Right ventricle myocardium superior (tissue), 1 donor: ENCODE measurements at places on chromosomes 5 and 9.
A peak's percentile ranks its signal among the peaks of the same experiment; 100 is the strongest.

GRCh38 chr5:167245868-167246267 is 1045.6 kb upstream of the WWC1 start:
- no peak for DNase-seq

DNA sequence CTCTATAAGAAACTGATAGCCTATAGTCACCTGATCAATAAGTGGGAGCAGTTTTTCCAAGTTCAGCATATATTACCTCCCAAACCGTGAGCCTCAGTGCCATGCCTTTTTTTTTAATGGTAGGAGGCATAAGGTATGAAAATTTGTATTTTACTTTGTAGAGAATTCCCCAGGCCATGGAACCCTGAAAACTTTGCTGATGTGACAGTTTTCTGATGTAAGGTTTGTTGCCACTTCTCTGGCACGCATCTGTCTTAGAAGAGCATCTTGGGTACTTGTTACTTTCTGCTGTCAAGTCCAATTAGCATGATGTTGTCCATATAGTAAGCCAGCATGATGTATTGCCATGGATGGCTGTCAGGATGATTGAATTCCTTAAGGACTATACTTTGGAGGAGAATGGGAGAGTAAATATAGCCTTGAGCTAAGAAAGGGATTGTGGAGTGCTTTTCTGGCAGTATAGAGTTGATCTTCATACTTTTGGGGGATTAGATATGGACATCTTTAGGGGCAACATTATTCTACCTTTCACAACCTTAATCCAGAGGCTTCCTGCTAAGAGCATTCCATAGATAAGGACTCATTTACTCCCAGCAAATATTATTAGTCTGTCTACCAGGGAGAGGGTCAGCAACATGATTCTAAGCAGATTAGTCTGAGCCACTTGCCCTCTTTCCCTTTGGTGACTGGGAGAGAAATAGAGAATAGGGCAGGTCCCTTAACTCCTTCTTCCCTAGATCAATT is 389.6 kb downstream of the YTHDC2 start:
- no peak for DNase-seq

DNA sequence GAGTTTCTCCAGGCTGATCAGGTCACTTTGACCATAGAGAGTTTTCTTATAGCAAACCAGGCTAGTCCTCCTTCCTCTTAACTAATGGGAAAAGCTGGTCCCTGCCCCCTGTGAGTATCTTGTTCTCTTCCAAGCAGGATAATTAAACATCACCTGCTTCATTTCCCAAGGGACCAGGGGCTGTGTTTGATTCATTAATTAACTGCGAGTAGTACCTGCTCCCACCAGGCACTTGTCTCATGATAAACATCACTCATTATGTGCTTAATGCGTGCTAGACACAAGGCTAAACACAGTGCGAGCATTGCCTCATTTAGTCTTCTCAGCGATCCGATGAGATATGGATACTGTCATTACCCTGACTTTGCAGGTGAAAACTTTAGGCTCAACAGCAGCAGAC is 1.7 kb upstream of the FAM163B start:
- DNase-seq: no peak

- DNase-seq: no peak
Observed at GRCh38 chr5:150253416-150254208, 36.0 kb downstream of the CAMK2A start.

DNA sequence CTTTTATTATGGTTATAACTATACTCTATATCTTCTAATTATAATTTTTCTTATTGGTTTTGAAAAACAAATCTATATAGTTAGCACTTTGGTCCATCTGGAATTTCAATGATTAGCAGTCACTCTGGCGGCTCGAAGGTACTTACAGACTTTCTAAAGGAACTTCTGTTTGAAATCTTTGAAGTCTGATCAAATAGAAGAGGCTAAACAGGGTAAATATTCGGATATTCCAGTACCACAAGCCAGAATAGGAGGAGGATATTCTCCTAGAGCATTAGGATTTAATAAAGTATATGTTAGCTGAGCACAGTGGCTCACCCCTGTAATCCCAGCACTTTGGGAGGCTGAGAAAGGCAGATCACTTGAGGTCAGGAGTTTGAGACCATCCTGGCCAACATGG is 38.7 kb upstream of the HSD17B3 start:
- DNase-seq: no peak

DNA sequence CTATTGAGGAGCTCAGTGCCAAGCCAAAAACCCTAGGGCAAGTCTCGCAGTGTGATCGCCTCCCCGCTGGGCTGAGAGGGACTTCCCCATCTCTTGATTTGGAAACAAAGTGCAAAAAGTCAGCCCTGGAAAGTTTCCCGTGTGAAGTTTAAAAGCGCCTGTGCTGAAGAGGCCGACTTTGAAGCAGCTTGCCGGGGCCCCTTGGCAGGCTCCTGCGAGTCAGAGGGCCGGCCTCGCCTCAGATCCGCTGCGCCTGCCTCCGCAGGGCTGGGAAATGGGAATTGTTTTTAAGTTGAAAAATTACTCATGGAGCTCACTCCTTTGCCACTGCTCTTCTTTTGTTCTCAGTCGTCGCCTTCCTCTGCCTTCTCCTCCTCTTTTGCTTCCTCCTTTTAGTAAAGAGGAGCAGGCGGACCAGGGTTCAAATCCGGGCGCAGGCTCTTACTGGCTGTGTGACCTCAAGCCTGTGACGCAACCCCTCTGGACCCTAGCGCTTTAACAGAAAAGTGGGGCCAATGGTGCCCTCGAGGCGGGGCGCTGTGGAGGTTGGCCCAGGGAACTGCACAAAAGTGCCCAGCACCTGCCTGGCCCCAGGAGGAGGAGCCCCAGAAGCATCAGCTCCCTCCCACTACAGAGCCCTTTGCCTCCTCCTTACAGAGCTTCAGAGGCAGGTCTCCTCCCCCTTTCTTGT is 14.7 kb upstream of the LHX2 start:
- DNase-seq: peak; percentile 44

- no peak for DNase-seq
Observed at GRCh38 chr5:116291271-116291670, 206.4 kb downstream of the COMMD10 start.

DNA sequence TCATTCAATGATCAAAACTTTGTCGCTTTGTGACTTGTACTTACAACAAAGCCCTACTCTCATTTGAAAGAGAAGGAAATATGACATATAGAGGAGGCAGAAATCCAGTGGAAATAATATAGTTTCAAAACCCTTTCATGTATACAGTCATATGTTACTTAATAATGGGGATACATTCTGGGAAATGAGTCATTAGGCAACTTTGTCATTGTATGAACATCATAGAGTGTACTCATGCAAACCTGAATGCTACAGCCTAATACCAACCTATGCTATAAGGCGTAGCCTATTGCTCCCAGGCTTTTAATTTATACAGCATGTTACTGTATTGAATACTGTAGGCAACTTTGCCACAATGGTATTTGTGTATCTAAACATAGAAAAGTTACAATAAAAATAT is 69.0 kb upstream of the SMC2 start:
- DNase-seq: no peak

- DNase-seq: no peak
Observed at GRCh38 chr9:4102078-4102477, 197.8 kb downstream of the GLIS3 start.

- DNase-seq: no peak
Observed at GRCh38 chr9:9170439-9171134, 1371.0 kb upstream of the DMAC1 start.

DNA sequence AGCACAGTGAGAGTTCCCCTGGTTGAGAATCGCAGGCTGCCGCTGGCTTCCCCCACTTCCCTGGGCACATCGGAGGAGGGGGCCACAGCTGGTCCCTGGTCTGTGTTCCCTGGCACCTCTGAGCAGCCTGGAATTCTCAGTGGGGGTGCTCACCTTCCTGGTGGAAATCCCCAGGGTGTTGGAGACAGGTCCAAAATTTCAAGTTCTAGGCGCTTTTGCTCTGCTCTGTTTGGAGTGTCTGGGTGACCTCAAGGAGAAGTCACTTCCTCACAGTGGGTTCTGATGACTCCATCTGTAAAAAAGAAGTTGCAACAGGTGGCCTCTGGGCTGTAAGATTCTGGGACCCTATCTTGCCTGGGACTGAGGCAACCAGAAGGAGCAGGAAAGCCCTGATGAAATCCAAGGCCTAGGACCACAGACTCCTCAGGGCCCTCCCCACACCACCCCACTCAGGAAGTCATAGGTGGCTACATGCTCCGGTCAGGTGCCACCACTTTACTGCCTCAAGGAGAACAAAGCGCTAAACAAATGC is at the start of gene TRAF1:
Gene TRAF1, minus strand, starts transcription at position 400 of the 532 bp plus-strand sequence. CDS start 721 bp downstream, outside the sequence.
- DNase-seq: no peak

DNA sequence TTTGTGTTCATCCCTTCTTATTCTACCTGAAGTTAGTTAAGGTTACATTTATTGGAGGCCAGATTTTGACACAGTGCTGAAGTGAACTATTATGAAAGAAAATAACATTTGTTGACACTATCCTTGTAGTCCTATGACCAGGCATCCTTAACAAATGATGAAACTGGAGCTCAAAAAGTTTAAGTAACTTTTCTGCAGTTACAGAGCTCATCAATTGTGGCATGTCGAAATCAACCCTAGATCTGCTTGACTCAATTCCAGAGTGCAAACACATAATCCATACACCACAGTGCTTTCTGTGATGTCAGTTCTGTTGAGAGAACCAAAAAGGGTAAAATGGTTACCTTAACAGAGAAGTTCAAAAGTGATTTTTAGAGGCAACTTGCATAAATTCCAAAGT is 28.6 kb downstream of the KCNN2 start:
- no peak for DNase-seq

DNA sequence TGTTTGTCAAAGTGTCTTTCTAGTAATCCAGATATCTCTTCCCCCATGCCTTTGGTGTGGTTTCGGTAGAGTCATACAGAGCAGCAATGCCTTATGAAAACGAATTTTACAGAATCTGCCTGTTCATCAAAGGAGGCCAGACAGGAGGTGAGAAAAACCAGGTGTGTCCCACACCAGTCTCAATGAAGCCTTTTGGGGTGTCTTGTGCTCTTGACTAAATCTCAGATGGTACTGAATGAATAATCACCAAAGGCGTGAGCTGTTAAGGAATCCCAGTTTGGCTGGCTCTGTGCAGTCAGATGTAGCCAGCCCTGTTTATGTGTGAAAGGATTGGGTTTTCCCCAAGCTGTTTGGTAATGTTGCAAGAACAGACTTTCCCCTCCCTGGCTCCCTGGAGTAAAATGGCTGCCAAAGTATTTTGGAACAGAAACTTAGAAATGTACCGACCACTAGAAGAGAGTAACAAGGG is 70.8 kb upstream of the CDKN2B start:
- DNase-seq: peak; percentile 51

- DNase-seq: no peak
Observed at GRCh38 chr9:15966471-15966870, 413.6 kb downstream of the CCDC171 start.

GRCh38 chr9:94801681-94802080 is 75.2 kb downstream of the AOPEP start:
- DNase-seq: no peak

DNA sequence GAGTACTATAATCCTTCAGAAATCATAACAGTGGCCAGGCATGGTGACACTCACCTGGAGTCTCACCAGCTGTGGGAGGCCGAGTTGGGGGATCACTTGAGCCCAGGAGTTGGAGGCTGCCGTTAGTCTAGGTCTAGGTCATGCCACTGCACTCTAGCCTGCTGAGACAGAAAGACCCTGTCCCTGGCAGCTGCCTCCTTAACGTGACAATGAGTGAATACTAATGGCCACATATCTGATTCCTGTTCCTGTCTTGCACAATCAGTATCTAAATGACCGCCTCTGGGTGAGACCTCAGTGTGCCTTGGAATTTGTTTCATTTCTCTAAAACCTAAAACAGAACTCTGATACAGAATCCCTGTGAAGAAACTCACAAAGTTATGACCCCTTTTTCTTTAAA is 131.0 kb upstream of the DAB2 start:
- no peak for DNase-seq

GRCh38 chr5:117463881-117464570 is 889.4 kb upstream of the SEMA6A start:
- DNase-seq: no peak

- peak; percentile 47 for DNase-seq
Observed at GRCh38 chr9:133496861-133497842, 18.3 kb upstream of the SLC2A6 start.

GRCh38 chr5:137567226-137567625 is 68.1 kb upstream of the SPOCK1 start:
- DNase-seq: peak; percentile 44

GRCh38 chr5:75239681-75240080 is 3.0 kb upstream of the ANKRD31 start:
- DNase-seq: no peak
